T-helper 22 cell (primary cell): ENCODE measurements at places on chromosomes 4 and X.
A peak's percentile ranks its signal among the peaks of the same experiment; 100 is the strongest.

DNA sequence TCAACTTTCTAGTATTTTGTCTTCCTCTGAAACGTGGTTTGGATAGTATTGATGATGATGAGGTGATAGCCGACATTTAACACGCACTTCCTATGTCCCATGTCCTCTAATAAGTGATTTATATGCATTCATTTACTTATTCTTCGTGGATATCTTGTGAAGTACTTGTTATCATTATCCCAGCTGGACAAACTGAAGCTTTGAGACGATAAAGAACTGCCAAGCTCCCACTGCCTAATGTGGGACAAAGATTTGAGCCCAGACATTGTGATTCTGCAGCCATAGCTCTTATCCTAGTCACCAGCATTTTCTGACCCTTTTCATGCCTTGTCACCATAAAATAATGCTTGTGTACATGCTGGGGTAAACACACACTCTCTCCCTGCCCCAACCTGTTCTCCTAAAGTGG is 92.5 kb downstream of the RAPGEF2 start:
- DNase-seq, result no peak

DNA sequence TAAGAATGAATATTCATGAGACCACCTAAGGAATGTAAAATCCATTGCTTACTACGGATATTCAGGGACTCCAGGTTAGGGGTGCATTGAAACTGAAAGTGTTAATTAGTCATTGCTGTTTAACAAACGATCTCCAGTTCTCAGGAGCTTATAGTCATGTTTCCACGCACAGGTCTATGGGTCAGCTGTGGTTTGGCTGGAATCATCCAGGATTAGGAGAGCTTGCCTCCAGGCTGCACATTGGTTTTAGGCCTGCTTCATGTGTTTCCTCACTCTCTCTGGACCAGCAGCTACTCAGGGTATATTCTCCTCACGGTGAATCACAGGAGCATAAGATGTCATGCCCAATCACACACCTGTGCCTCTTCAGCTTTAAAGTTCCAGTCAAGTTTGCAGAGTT is 98.9 kb downstream of the ATXN3L start:
- DNase-seq, result no peak

- DNase-seq, result no peak
Observed at GRCh38 chrX:97685753-97686152, 802.0 kb downstream of the RPA4 start.

- DNase-seq, result no peak
Observed at GRCh38 chrX:72382202-72382595, 76.5 kb upstream of the CITED1 start.

DNA sequence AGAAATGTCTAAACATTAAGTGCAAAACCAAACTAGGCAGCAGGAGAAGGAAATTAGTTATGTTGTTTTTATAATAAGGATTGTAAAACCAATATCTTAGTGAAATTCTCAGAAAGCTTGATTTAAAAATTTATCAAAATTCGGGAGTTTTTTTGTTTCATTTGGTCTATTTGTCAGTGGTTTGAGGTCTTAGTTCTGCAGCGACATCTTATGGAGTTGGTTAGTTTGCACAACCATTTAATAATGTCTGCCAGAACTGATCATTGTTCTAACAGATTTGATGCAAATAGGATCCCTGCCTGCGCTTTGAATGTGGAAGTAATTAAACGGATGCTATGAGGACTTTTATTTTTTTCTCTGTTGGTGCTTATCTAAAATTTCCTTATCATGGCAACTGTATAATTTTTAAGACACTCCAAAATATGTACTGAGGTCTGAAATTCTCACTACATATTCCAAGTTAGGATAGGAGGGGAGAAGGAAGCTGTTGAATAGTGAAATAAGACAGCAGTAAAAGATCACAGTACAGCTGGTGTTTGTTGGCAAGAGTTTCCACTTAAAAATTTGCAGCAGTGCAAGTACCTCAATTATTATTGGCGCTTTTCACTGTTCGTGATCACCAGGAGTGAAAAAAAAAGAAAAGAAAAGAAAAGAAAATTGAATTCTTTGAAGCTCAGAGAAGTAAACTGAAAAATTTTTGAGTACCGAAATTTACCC is 2521.4 kb downstream of the ARAP2 start:
- DNase-seq, result no peak

GRCh38 chrX:153474718-153475117 is 4.3 kb upstream of the HAUS7 start:
- peak; percentile 26 for DNase-seq

- no peak for DNase-seq
Observed at GRCh38 chr4:53009824-53010223, 147.7 kb downstream of the RASL11B start.

GRCh38 chr4:25888781-25889180 is 25.2 kb upstream of the SMIM20 start:
- DNase-seq, result no peak

DNA sequence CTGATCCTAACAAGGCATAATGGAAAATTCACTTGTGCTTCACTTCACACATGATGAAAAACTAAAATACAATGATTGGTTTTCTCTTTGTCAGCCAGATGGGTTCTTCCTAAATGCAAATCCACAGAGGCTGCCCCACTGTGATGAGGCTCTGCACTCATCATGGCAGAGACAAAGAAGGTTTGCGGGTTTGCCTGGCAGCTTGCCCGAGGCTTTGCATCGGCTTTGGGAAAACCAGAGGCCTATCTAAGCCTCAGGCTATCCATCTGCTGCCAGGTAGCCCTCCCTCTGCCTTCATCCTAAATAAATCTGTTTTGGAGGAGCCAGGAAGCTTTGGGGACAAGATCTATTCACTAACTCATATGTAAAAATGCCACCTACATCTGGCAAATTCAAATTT is 244.2 kb downstream of the PACRGL start:
- DNase-seq, result no peak

- no peak for DNase-seq
Observed at GRCh38 chrX:44241546-44241945, 101.9 kb downstream of the EFHC2 start.

DNA sequence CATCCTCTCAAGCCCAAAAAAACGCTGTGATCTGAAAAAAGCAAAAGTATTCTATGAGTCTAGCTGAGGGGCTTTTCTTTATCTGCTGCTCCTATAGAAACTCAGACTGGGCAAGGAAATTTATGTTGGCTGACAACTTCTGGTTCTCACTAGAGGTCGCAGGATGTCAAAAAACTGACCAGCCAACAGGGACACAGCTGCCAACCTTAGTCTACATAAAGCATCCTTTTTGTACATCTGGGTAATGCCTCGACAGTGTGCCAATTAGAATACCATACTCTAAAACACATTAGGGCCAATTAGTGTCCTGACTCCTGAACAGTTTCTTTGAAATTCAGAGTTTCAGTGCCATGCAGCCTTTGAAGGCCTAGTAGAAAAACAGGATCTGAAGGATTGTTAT is 8.8 kb upstream of the TLL1 start:
- DNase-seq, result no peak

DNA sequence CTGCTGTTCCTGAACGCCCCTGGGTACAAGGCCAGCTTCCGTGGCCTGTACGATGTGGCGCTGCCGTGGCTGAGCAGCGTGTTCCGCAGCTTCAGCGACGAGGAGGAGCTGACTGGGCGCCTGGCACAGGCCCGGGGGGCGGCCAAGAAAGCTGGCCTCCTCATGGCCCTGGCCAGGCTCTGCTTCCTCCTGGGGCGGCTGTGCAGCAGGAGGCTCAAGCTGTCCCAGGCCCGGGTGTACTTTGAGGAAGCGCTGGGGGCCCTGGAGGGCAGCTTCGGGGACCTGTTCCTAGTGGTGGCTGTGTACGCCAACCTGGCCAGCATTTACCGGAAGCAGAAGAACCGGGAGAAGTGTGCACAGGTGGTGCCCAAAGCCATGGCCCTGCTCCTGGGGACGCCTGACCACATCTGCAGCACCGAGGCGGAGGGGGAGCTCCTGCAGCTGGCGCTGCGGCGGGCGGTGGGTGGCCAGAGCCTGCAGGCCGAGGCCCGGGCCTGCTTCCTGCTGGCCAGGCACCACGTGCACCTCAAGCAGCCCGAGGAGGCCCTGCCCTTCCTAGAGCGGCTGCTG is 28.2 kb downstream of the SH3TC1 start:
- no peak for DNase-seq

DNA sequence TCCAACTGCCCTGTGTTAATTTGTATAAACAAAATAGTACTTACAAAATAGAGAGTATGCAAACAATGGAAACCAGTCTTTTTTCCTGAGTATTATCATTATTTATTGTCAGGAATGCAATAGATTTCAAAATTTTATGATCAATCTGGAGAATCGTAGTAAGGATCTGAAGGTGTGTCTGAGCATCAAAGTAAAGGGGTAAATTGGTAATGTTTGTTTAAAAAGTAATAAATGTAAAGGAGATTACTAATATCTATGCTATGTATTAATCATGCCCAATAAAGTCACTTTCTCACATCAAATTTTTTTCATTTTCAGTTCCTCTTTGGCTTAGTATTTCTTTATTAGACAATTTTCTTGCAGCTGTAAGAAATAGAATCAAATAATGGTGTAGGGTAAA is 1507.1 kb upstream of the PCDH7 start:
- no peak for DNase-seq

GRCh38 chr4:77818602-77819403 is at the start of gene CNOT6L:
TSS of gene CNOT6L (minus strand) at chr4:77819368. CDS start at chr4:77819308, 60 bp downstream.
- peak; percentile 30 for DNase-seq

- DNase-seq, result no peak
Observed at GRCh38 chr4:146545102-146545501, 23.4 kb upstream of the SLC10A7 start.

GRCh38 chr4:117783716-117784115 is 250.6 kb upstream of the NDST3 start:
- no peak for DNase-seq

GRCh38 chr4:42906891-42907759 is 14.6 kb downstream of the GRXCR1 start:
- DNase-seq, result no peak

DNA sequence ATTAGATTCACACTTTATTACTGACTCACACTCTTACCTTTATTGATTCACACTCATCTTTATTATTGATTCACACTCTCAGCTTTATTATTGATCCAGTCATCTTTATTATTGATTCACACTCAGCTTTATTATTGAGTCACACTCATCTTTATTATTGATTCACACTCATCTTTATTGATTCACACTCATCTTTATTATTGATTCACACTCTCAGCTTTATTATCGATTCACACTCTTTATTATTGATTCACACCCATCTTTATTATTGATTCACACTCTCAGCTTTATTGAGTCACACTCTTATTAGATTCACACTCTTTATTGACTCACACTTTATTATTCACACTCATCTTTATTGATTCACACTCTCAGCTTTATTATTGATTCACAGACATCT is 31.3 kb downstream of the HTRA3 start:
- DNase-seq, result no peak

DNA sequence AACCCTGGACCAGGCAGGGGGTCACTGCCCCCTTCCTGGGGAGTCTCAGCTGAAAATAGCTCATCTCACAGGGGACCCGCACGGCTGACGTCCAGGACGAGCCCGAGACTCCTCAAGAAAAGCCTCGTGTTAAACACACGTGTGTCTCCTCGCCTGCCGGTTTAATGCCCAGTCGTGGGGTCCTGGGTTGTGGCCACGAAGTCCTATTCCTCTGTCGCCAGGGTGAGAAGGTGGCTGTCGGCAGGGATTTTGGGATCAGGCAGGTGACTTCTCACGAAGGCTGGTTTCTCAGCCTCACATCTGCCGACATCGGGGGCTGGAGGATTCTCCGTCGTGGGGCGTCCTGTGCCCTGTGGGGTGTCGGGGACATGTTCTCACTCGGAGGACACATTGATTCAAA is 44.3 kb upstream of the PPP2R3B start:
- DNase-seq, result no peak

DNA sequence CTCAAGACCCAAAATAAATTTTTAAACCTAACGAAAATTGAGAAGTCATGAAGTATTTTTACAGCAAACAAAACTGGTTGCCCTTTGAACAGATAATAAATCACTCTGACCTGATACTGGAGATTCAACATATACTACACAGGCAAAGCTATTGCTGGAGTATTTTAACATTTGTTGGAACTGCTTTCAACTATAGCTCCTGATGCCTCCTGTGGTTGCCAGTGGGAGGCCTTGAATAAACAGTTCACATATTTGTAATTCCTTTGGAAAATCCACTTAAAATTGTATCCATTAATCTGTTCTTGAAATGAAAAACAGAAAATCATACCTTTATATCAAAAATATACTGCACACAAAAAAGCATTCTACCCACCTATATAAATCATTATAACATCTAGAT is 605.1 kb downstream of the KCTD8 start:
- no peak for DNase-seq

DNA sequence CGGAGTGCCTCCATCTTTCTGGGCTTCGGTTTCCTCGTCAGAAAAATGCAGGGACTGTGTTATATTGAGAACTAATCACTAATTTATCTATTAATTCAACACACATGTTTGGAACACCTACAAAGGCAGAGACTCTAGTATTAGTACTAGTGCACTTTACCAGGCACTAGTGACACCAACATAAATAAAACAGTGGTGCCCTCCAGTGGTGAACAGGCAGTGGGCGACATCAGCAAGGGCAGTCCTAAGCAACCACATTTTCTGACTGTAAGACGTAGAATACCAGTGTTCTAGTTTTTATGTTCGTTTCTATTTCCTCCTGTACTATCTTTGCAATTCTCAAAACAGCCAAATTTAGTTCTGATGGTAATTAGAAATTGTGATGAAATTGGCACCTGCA is 69.1 kb upstream of the UCP1 start:
- no peak for DNase-seq

GRCh38 chr4:48796927-48797679 is 17.0 kb upstream of the FRYL start:
- no peak for DNase-seq

DNA sequence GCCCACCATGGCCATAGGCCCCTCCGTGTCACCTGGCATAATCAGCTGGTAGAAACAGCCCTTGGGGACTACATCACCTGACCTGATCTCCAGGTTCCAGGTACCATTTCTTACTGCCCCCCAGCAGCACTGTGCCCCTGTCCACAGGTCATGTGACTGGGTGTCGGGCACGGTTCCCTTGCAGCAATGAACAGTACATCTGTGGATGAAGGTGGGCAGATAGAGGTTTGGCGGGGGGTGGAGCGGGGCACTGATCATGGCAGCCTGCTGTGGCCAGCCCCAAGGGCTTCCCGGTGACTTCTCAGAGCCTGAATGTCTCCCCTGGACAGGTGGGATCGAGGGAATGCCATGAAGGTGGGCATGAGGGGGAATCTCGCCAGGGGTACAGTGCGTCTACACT is 37.8 kb downstream of the TRMT44 start:
- no peak for DNase-seq

GRCh38 chr4:52107745-52108144 is 56.6 kb downstream of the SPATA18 start:
- no peak for DNase-seq
